ENCODE measurements at places on chromosomes 1 and 21.

GRCh38 chr1:90387805-90388204 lies 329.3 kb downstream of the BARHL2 start:
- DNase-seq, result no peak

GRCh38 chr21:45169682-45170081 lies 95.3 kb downstream of the ADARB1 start:
- no peak for DNase-seq

DNA sequence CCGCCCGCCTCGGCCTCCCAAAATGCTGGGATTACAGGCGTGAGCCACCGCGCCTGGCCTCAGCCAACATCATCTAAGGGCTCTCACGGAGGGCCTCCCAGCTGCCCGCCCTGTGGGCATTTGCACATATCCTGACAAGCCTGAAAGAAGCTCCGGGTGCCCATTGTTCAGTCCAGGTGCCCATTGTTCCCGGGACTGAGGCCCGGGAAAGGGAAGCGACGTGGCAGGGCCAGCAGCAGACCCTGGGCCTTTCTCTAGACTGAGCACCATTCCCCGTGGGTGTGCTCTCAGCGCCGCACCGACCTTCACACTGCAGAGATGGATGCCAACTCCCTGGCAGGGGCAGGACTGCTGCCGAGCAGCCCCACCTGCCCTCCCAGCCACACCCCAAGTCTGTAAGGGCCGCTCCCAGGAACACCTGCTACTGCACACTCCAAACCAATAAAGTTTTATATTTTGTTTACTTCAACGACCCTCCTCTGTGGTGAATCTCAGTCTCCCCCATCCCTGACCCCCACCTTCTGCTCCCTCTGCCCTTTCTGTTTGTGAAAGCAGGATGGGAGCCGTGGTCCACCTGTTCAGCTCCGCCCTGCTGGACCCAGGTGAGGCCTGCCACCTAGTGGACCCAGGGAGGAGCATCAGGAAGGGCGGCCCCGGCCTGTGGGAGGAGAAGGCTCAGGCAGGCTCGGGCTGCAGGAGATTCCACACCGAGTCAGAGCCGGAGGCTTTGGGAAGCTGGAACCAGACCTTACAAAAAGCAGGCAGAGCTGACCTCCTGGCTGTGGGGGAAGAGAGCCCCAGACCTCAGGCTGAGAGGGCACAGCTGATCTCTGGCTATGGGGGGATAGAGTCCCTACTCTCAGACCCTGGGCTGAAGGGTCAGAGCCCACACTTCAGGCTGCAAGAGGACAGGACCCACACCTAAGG lies 1.1 kb upstream of the TMEM82 start:
- peak; percentile 47 for DNase-seq

DNA sequence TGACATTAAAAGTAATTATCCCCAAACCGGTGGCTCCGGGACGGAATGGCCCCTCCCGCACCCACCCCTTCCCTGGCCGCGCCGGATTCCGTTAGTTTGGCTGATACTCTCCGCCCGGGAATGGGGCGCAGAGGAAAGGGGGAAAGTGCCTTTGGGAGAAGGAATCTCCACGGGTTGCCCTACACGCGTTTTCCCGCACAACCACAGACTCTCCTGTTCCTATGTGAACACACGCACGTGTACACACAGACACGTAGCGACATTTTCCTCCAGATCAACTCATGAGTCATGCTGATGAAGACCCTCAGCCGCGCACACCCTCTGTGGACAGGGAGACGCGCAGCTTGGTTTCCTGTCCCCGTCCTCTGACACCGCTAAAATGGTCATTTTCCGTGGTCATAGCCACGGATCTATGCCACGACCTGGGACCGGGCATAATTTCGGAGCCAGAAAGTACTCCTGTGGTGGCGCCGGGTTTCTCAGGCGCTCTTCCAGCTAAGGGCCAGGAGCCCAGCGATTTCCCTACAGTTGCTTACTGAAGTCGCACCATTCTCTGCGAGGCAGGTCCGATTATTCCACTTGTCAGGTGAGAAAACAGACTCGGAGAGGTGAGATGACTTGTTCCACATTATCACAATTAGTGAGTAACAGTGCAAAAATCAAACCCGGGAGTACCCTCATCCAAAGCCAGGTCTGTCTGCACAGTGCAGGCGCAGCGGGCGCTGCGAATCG lies 4.0 kb upstream of the DMRTA2 start:
- DNase-seq, result no peak

DNA sequence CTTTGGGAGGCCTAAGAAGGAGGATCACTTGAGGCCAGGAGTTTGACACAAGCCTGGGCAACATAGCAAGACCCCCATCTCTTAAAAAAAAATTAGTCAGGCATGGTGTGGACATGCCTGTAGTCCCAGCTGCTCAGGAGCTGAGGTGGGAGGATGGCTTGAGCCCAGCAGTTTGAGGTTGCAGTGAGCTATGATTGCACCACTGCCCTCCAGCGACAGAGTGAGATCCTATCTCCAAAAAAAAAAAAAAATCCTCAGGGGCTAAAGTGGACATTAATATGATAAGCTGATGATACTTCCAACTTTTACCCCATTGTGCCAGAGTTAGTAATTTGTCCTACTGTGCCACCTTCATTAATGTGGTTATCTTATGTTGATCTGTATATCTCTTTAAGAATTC lies 327.8 kb upstream of the FMN2 start:
- no peak for DNase-seq

- no peak for DNase-seq
Observed at GRCh38 chr1:34695580-34695979, 59.3 kb upstream of the GJB5 start.

GRCh38 chr1:232834066-232834465 lies 28.9 kb downstream of the MAP10 start:
- no peak for DNase-seq

GRCh38 chr21:28943631-28944030 lies 49.0 kb downstream of the LTN1 start:
- no peak for DNase-seq

DNA sequence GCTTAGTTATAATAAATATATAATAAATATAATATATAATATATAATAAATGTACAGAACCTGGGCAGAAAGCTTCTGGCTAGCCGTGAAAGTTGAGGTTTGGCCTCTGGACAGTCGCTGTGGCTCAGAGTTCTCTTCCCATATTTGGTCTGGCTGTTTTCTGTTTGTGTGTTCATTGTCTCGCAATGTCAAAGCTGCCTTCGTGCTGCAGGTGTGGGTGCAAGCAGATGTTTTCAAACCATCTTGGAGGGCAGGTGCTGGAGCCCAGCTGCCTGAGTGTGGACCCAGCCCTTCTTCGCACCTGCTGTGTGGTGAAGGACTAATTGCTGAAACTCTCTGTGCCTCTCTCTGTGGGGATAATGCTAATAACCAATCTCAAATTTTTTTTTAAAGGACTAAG lies 3.6 kb upstream of the CSTB start:
- no peak for DNase-seq

GRCh38 chr1:225911191-225912130 lies 12.6 kb downstream of the PYCR2 start:
- DNase-seq, result peak; percentile 65

GRCh38 chr1:19400192-19400611 lies 85.1 kb downstream of the CAPZB start:
- no peak for DNase-seq

GRCh38 chr1:42189931-42190853 lies 25.6 kb upstream of the GUCA2A start:
- DNase-seq, result no peak

DNA sequence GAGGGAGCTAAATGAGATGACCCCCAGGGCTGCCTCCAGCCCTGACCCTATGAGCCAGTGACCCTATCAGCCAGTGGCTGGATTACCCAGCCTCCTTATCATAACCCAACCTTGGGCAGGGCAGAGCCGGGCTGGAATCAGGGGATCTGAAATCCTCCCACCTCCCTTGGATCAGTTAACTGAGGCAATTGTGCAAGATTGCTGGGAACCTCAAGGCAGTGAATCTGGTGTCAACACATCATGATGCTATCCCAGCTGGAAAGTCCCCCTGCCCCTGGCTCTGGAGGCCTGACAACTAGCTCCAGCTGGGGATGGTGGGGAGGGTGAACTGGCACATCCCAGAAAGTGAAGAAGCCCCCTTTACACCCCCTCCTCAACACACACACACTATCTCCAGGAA lies 6.4 kb upstream of the TSPAN1 start:
- DNase-seq, result no peak

GRCh38 chr1:25243907-25244306 lies 3.3 kb downstream of the RSRP1 start:
- no peak for DNase-seq

GRCh38 chr1:52125736-52126359 lies 16.0 kb upstream of the ZFYVE9 start:
- DNase-seq, result no peak

DNA sequence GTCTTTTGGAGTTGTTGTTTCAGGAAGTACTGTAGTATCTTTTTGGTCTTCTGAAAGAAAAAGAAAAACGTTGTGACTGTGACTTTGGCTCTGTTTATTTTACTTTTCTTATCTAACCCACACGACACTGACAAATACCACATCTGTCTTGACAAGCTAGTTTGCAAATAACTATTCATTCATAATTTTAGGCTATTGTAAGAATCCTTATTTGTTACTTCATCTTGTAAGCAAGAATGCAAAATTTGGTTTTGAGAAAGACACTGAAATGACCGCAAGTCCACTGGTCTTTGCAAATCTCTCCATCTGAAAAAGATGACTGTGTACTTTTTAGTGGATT lies 12.7 kb downstream of the TGFB2 start:
- DNase-seq, result no peak

DNA sequence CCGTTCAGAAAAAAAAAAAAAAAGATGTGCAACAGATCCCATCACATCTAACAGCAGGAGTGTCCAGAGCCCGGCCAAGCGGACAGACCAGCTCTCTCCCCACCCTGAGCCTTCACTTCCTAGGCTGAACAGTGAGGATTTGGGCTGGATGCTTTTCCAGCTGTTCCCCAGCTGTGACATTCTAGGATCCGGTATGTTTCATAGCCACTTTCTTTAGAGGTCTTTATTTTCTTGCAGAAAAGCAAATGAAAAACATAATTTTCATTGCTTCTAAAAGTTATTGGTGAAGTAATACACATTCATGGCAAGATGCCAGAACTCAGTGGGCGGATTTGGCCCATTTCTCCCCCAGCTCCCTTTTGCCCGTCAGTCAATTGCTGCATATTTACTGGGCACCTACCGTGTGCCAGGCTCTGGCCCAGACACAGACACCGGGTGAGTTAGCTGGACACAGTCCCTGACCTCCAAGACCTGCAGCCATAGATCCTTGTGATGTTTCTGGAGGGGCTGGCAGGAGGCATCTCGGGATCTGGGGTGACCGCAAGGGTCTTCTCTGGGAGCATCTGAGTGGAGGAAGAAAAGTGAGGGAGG lies 213.7 kb upstream of the VAMP3 start:
- no peak for DNase-seq

DNA sequence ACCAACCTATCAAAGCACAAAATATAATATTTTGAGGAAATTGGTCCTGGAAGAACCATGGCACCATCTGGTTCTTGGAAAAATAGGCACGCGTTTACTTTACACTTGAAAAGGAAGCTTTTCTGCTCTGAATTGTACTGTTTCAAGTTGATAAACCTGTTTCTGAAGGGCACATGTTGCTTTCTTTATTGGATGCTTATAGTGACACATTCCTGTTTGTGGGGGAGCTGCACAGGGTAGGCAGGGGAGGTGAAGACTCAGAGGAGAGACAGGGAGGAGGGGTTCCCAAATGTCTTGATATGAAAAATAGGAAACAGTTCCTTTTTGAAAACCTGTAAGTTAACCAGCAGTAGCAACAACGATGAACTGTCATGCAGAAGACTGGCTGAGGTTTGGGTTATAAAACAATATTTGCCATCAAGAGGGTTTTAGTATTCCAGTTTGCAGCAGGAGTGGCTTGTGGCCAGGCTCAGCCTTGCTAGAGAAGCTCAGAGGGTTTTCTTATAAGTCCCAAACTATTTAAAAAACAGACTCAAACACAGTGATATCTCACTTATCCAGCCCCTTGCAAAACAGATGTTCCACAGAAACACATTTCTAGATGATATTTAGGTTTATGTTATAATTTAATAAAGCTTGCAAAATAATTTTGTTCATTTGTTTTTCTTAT lies 127.0 kb upstream of the MROH9 start:
- no peak for DNase-seq

GRCh38 chr1:53123453-53124140 lies 18.8 kb downstream of the SLC1A7 start:
- no peak for DNase-seq

GRCh38 chr1:58000821-58001220 lies 545.7 kb downstream of the OMA1 start:
- DNase-seq, result no peak

- DNase-seq, result no peak
Observed at GRCh38 chr1:47690341-47691250, 252.8 kb downstream of the FOXD2 start.

- no peak for DNase-seq
Observed at GRCh38 chr1:4733446-4734177, 79.2 kb downstream of the AJAP1 start.

- DNase-seq, result no peak
Observed at GRCh38 chr1:119482517-119483425, 24.2 kb upstream of the HSD3B1 start.

GRCh38 chr21:20108016-20108415 lies 890.2 kb upstream of the NCAM2 start:
- DNase-seq, result no peak

- DNase-seq, result no peak
Observed at GRCh38 chr1:174990382-174990999, 9.3 kb upstream of the CACYBP start.

- DNase-seq, result peak; percentile 40
Observed at GRCh38 chr1:39410915-39411436, 80.5 kb upstream of the BMP8A start.

DNA sequence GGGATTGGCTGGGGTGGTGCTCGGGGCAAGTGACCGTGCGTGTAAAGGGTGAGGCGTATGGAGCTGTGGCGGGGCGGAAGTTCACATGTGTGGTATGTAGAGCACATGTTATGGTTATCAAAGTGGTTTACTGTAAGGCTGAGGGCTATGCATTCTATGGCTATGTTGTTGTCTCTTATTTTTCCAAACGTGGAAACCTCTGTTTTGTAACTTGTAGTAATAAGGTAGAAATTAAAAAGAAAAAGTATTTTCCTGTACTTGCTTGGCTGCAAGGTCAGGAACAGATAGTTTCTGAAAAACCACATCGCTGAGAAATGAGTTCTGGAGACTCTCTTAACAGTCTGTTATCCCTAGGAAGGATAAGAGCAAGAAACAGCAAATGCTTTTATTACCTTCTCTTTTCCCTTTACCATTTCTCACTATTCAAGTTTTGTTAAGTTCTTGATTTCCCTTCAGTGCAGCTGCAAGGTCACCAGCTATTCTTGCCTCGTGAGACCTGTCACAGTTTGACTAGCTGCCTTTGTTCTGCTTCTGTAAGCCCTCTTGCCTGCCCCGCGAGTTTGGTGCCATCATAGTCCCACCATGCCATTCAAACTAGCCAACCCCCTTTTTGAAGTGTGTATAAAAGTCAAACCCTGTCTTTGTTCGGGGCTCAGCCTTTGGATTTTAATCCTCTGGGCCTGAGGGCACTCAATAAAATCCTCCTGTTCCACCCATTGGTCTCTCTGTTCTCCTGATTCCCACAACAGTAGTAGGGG lies 9.5 kb downstream of the RNU1-2 start:
- DNase-seq, result no peak

All from activated T-helper 1 cell treated with Interleukin-2 at 50 U/mL for 16 hours (primary cell).